Fibroblast of skin of right quadriceps (primary cell): ENCODE measurements at places on chromosomes 5 and 9.

- DNase-seq = no peak
Observed at GRCh38 chr9:35758475-35759050, 4.5 kb upstream of the MSMP start.

- no peak for DNase-seq
Observed at GRCh38 chr5:133466556-133467334, 145.6 kb downstream of the FSTL4 start.

GRCh38 chr9:32403567-32404260, 19.3 kb downstream of the ACO1 start:
- no peak for DNase-seq

DNA sequence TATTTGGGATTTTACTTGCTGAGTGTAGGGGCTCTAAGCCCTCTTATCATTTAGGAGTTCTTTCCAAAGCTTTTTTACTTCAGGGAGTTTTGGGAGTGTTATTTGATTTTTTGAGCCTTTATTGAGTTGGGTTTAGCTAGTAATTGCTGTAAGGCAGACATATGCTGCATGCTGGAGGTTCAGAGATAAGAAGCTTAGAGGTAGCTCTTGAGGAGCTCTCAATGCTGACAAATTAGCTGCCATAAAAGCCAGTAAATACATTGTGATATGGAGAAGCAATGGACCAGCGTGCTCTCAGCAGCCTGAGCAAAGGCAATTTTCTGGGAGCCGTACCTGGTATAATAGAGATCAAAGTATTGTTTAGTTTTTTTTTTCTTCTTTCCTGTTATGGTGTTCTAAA, 11.6 kb downstream of the ARHGEF28 start:
- no peak for DNase-seq

GRCh38 chr9:87991151-87991870, 17.0 kb upstream of the CDK20 start:
- no peak for DNase-seq

DNA sequence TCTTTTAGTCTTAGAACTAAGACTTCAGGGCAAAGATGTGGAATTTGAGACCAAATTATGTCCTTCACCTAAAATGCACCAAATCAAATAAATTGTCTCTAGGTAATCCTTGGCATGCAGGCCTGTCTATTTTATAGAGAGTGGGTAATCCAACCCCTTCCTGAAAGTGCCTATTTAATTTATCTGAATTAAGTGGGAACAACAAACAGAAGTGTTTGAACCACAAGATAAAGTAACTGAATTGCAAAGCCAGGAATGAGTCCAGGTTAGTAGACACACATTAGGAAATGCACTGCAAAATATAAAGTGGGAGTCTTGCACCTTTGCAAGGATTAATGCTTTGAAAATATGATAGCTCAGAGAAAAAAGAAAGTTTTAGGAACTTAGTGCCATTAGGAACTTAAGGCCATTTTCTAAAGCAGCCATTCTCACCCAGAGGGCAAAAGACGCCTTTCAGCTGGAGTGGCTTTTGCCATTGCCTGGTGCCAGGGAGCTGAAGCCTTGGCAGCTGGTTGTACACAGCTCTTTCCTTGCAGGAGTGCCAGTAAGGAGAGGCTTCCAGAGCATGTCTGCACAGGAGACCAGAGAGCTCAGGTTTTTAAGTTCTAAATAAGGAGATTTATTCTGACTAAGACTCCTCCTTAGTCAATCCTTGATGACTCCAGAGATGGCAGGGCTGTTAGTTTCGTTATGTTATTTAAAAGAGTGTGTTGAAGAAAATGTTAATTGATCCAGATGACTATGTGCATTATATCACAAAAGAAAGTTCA, 151.7 kb upstream of the ELL2 start:
- no peak for DNase-seq

- peak; percentile 87 for DNase-seq
Observed at GRCh38 chr5:110900829-110901228, 162.0 kb downstream of the SLC25A46 start.

DNA sequence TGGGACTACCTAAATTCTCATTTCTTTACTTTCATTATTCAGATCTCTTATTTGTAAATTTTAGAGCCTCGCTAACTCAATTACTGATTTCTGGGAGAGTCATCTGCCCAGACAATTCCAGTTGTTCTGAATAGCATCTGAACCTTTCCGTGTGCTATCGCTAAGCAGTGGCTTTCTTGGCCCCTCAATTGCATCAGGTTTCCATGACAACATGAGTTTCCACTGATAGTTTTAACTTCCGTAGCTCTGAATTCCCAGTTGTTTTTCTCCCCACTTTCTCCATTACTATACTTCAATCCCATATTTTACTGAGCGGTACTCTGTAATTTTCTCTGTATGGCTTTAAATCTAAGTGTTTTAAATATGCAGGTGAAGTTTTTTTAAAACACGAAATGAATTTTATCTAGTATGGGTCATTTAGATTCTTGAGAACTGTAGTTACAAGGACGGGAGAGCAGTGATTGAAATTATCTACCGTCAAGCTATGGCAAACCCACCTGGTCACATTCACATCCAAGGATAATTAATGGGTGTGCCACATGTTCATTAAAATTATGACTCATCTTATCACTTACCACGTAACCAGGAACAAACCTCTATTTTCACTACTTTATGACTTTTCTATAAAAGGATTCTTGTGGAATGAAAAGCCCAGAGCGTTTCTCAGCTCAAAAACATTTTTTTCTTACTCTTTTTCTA, 223.5 kb upstream of the PCSK5 start:
- DNase-seq = no peak

DNA sequence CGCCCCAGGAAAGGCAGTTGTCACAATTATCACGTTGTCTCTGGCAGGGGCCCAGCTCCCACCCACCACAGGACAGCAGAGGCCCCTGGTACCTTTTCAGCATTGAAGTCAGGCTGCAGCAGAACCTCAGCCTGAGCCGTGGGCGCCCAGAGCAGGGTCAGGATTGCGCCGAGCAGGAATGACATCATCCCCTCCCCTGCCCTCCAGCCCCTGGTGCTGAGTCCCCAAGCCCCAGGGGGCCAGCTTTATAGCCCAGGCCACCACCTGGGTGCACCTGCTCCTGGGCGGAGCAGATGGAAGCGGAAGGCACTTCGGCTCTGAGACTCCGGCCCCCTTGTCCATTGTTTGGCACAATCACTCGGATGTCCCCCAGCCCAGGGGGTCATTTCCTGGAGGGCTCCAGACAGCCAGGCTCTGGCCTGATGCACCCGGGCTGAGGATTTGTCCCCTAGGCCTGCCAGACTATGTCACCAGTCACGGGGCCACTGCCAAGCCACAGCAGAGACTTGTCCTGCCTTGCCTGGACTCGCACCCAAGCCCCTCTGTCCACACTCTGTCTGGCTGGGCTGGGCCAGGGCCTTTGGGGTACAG, at the start of gene LCN15:
LCN15 (minus strand) TSS at position 218 of the 591 bp plus-strand sequence; CDS start at position 188, 30 bp downstream.
- no peak for DNase-seq

DNA sequence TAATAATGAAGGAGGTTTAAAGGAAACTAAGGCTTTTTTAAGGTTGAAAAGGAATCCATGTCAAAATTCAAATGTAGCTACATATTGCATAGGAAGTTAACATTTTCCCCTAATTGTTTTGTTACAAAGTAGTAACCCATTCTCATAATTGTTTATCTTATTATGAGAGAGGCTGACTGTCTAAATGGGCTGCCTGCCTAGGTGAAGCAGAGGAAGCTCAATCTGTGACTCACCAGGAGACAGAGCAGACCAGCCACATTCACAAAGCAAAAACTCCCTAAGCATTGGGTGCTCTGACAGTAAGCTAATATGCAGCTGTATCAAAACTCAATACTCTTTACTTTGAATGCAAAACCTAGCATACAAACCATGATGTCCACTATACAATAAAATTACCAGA, 208.5 kb downstream of the ROR2 start:
- peak; percentile 65 for DNase-seq

- no peak for DNase-seq
Observed at GRCh38 chr9:126592461-126592860, 21.3 kb upstream of the LMX1B start.

- DNase-seq = peak; percentile 67
Observed at GRCh38 chr9:86406366-86406765, 52.2 kb upstream of the TUT7 start.

GRCh38 chr9:89219637-89220036, 41.0 kb upstream of the SHC3 start:
- no peak for DNase-seq

GRCh38 chr5:56286015-56286884, 53.1 kb upstream of the ANKRD55 start:
- DNase-seq = no peak

DNA sequence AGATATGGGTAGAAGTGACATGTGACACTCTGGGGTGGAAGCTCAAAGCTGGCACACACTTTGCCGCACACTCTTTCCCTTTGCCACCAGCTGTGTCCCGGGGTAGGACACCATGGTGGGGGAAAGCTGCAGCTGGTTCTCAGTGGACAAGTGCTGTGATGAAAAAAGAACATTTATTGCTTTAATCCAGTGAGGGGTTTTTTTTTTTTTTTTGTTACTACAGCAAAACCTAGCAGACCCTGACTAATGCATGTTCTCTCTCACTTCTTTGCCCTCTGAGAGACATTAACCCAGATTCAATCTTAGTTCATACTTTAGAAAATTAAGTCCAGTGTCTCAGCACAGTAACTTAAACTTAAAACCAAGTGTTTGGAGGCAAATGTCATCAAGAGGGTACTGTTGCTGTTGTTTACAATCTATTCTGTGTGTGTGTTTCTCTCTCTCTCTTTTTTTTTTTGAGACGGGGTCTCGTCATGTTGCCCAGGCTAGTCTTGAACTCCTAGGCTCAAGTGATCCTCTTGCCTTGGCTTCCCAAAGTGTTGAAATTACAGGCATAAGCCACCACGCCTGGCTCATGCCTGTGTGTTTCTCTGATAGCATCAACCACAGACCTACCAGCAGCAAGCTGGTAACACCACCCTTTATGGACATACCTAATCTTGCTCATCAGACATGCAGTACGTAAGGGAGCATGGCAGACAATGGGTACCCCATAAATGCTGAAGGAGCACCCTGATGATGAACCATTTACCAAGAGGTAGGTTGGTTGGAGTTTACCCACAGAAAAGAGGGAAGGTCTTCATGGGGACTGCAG, 84.7 kb upstream of the TBC1D2 start:
- no peak for DNase-seq

DNA sequence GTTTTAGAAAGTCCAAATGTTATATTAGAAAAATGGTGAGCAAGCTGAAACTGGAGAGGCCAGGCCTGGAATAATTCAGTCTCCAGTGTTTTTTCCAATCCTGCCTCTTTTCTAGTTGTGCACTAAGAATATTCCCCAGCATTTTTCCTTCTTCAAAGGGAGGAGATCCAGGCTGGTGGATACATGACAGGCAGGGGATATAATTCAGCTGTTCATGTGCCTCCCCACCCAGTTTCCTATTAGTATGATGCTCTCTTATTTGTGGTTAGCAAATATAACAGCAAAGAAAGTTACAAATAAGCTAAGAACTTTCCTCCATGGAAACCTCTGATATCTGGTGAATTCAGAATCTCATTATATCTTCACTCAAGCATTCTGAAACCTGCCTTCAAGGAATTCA, 216.4 kb downstream of the TARS1 start:
- DNase-seq = no peak

GRCh38 chr5:37206736-37207135, 42.4 kb downstream of the CPLANE1 start:
- no peak for DNase-seq

- DNase-seq = no peak
Observed at GRCh38 chr9:118162716-118163115, 458.5 kb downstream of the TLR4 start.

GRCh38 chr5:43560128-43560527, 3.3 kb upstream of the PAIP1 start:
- DNase-seq = peak; percentile 61

DNA sequence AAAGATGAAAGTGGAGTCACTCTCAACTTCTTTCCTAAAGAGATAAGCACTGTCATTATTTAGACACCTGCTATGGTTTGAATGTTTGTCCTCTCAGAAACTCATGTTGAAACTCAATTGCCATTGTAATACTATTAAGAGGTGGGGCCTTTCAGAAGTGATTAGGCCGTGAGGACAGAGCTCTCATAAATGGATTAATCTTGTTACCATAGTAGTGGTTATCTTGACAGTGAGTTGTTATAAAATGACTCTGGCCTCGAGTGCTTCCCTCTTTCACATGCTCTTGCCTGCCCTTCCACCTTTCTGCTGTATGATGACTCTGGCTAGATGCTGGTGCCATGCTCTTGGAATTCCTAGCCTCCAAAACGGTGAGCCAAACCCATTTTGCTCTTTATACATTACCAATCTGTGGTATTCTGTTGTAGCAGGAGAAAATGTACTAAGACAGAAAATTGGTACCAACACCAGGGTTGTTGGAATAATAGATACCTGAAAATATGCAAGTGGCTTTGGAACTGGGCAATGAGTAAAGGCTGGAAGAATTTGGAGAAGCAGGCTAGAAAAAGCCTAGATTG, 38.0 kb downstream of the GDA start:
- DNase-seq = no peak

- DNase-seq = no peak
Observed at GRCh38 chr5:116272281-116272941, 187.6 kb downstream of the COMMD10 start.

DNA sequence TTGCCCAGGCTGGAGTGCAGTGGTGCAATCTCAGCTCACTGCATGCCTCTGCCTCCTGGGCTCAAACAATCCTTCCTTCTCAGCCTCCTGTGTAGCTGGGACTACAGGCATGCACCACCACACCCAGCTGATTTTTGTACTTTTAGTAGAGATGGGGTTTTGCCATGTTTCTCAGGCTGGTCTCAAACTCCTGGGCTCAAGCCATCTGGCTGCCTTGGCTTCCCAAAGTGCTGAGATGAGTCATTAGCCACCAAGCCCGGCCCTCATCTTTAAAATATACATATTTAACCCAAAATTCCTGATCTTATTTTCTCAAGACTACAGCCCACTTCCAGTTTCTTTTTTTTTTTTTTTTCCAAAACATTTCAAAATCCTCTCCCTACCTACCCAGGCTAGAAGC, 31.7 kb upstream of the MINAR2 start:
- peak; percentile 39 for DNase-seq

- DNase-seq = peak; percentile 19
Observed at GRCh38 chr5:98934546-98934945, 5.7 kb upstream of the CHD1 start.

GRCh38 chr9:6897898-6898302, 140.1 kb downstream of the KDM4C start:
- DNase-seq = no peak

GRCh38 chr9:7153134-7153533, 395.4 kb downstream of the KDM4C start:
- no peak for DNase-seq

- DNase-seq = no peak
Observed at GRCh38 chr5:89200899-89201298, 317.9 kb upstream of the MEF2C start.

- DNase-seq = no peak
Observed at GRCh38 chr5:129125819-129126218, 31.3 kb downstream of the ISOC1 start.

- peak; percentile 29 for DNase-seq
Observed at GRCh38 chr5:136191304-136192014, 1.5 kb downstream of the SMIM32 start.
